Femur (tissue), 1 donor: ENCODE measurements at places on chromosomes 1 and 21.
A peak's percentile ranks its signal among the peaks of the same experiment; 100 is the strongest.

DNA sequence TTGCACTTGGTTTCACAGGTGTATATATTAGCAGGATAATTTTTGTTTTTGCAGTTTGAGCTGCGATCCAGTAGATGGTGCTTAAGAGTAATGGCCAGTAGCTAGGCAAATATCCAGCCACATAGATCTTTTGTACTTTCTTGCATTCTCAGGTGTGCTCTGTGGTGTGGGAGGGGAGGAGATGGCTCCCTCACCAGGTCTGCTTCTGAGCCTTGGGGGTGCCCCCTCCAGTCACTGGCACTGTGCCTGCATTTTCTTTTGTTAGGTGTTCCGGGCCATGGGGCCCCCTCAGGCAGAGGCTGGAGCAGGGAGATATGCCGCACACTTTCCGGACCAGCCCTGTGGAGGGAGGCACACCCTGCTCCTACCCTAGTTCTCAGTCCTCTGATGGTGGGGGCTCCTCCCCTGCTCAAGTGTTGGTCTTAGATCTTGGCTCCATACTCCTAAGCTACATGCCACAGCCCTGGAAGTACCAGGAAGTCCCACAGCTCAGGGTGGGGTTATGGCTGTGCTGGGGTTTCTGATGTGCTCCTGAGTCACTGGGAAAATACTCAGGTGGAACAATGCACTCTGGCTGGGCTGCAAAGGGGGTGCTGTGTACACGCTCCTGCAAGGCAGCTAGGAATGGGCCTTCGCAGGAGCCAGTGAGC, 197.6 kb upstream of the DMRTA2 start:
- no peak for DNase-seq

DNA sequence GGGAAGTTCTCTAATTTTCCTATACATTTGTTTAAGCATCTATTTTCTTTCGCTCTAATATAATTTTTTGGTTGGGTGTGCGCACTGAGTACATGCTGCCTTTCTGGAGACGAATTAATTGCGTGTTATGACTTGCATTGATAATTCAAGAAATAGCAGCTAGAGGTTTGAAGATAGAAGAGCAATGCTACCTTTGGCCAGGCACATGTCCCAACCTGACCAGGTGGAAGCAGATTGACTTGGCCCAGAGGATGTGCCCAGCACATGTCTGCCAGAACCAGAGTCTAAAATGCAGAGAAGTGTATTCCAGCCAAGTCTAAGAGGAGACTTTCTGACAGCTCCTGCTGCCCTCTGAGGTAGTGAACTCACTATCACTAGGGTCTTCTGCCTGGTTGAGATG, 114.3 kb downstream of the SLC35F3 start:
- no peak for DNase-seq

DNA sequence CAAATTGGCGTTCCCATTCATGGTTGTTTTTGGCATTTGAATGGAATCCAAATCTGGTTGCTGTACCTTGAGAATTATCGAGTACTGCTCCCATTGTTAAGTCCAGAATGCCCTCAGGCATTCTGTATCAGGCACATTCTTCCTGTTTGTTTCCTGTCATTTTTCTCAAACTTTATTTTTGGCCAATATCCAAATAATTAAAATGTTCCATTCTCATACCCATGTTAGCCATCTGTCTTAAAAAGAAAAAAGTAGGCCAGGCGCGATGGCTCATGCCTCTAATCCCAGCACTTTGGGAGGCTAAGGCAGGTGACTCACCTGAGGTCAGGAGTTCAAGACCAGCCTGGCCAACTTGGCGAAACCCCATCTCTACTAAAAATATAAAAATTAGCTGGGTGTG, 29.3 kb upstream of the SHISA4 start:
- DNase-seq: no peak

DNA sequence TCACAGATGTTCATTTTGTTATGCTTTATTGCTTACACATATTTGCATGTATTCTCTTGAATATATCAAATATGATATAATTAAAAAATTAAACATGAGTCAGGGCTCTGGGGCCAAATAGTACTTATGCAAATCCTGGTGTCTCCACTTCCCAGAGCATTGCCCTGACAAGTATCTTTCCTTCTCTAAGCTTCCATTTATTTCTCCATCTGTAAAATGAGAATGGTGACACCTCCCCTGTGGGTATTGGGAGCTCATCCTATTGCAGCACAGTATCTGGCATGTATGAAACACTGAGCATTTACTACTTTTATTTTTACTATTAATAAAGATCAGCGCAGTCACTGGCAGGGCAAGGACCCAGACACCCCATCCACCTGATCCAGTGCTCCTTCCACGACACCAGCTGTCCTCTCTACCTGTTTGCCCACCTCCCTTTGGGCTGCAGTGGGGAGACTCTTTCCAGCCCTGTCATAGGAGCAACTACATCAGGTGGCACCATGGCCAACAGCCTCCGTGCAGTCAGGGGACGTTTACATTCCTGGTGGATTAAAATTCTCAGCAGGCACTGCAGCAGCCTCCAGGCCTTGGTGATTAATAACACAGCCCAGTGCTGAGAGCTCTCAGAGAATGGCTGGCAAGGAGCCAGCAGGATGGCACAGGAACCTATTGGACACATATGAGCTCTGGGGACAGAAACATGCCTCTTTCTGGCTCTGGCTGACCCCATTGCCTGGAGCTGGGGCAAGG, 113.0 kb downstream of the DMRTB1 start:
- DNase-seq: peak; percentile 50

DNA sequence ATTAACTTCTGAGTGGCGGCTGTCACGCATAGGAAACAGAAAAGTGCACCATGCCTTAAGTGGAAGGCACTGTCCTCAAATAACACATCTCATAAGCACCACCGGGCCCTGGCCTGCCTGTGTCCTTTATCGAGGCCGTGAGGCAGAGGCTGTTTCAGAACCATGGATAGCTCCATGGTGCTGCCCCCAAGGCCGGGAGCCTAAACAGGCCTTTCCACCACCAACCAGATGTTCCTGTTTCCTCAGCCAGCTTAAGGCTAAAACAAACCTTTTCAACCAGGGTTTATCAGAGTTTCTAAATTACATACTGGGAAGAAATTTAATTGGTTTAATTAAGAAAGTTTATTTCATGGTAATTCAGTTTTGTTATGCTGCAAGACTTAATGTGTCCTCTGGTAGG, 114.4 kb downstream of the DMRTA2 start:
- peak; percentile 60 for DNase-seq

DNA sequence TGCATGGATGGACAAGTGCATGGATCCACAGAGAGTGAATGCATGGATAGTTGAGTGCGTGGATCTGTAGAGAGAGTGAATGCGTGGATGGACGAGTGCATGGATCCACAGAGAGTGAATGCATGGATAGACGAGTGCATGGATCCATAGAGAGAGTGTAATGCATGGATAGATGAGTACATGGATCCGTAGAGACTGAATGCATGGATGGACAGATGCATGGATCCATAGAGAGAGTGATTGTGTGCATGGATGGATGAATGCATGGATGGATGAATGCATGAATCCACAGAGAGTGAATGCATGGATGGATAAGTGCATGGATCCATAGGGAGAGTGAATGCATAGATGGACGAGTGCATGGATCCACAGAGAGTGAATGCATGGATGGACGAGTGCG, 153.8 kb downstream of the PCBP3 start:
- no peak for DNase-seq

GRCh38 chr1:92037400-92037799, 7.6 kb downstream of the EPHX4 start:
- DNase-seq: no peak

GRCh38 chr1:160416369-160416768, 16.0 kb downstream of the VANGL2 start:
- DNase-seq: no peak

- peak; percentile 21 for DNase-seq
These were observed 64.2 kb downstream of the GPR137B start for GRCh38 chr1:236206548-236206947.

GRCh38 chr1:109616391-109616790, 3.0 kb downstream of the GNAT2 start:
- no peak for DNase-seq

DNA sequence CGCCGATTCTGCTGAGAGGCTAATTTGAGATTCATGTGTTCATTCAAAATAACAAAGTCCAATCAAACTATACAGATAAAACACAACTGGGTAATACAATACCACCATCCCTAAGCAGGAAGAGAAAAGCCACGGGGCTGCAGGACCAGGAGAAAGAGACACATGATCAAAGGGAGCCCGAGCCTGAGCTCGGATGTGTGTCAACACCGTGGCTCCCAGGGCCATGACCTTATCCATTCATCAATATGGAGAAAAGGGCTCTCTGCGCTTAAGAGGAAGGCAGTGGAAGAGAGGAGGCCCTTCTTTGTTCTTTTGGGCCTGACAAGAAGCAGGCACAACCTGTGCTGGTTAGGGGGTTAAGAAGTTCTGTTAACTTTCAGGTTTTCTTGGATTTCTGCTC, 56.7 kb downstream of the HUNK start:
- no peak for DNase-seq

GRCh38 chr1:92567211-92567868, 80.6 kb upstream of the GFI1 start:
- DNase-seq: no peak

- no peak for DNase-seq
These were observed 30.7 kb upstream of the TARBP1 start for GRCh38 chr1:234509457-234510328.

GRCh38 chr1:179825206-179825605, 52.4 kb downstream of the TOR1AIP2 start:
- DNase-seq: no peak

- DNase-seq: no peak
These were observed 143.6 kb upstream of the RAB4A start for GRCh38 chr1:229127301-229127700.

DNA sequence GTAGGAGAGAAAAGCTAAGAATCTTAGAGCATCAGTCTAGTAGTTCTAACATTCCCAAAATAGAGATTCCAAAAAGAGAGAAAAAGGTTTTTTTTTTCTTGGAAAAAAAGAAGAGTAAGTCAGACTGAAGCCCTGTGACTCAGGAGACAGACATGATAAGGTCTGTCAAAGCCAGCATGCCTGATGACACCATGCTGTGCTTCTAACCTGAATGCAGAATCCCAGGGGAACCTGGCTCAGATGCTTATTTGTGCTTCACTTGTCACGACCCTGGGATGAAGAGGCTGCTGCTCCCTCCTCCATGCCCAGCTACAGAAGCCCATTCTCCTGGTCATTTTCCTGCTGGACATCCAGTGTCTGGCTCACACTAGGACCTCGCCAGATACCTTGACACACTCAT, 44.3 kb downstream of the ERICH3 start:
- no peak for DNase-seq

DNA sequence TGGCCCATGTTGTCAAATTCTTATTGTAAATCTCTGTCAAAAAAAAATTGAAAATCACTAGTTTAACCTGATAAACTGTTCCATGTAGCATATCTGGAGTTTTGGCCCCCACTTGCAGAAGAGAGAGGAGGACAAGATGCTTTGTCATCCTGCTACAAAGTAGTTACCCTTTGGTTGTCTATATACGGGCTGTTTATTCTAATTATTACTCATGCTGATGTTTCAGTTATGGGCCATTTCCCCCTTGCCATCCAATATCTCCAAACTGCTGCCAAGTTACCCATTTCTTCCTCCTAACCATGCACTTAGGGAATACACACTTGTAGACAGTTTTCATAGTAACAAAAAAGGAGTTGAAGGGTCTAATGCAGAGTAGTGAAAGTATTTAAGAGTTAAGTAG, 22.6 kb downstream of the STX12 start:
- DNase-seq: no peak

- no peak for DNase-seq
These were observed 78.2 kb upstream of the RALGPS2 start for GRCh38 chr1:178646821-178647220.

- DNase-seq: no peak
These were observed 301.6 kb downstream of the HLX start for GRCh38 chr1:221180704-221181368.

- no peak for DNase-seq
These were observed 30.5 kb upstream of the NTNG1 start for GRCh38 chr1:107110326-107110725.

GRCh38 chr21:34107606-34108005, 34.2 kb downstream of the MRPS6 start:
- no peak for DNase-seq

- peak; percentile 85 for DNase-seq
These were observed 42.5 kb upstream of the TMEM125 start for GRCh38 chr1:43227143-43227764.

GRCh38 chr1:2346691-2347408, 44.5 kb downstream of the MORN1 start:
- DNase-seq: no peak

DNA sequence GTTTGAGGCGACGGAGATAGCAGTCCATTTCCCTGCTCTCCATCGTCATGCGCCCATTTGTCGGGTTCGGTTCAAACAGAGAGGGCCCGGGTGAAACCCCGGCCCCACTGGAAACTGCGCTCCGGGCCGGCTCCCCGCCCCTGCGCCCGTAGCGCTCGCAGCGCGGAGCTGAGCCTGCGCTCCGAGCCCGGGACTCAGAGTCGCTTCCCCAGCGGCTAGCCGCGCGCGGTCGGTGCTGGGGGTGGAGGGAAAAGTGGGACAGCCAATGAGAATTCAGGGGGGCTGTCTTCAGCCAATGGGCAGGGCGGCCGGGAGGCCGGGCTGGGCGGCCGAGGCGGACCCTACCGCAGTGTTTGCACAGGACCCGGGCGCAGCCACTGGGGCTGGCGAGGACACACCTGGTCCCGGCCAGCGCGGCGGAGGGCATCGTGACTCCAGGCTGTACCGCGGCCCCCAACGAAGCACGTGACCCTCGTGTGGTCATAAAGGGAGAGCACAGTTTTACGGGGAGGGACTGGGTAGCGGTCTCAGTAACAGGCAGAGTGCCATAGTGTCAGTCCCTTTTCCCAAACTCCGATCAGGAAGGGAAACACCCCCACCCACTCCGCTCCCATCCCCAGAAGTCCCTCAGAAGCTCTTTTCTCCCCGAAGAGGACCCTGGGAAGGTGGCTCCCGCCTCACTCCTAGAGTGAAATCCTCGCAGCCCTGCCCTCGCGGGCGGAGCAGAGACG, at the start of gene INKA2:
Gene INKA2 (minus strand): TSS at position 202 of the 731 bp plus-strand sequence. CDS start 153 bp downstream, at position 49.
- peak; percentile 93 for DNase-seq

DNA sequence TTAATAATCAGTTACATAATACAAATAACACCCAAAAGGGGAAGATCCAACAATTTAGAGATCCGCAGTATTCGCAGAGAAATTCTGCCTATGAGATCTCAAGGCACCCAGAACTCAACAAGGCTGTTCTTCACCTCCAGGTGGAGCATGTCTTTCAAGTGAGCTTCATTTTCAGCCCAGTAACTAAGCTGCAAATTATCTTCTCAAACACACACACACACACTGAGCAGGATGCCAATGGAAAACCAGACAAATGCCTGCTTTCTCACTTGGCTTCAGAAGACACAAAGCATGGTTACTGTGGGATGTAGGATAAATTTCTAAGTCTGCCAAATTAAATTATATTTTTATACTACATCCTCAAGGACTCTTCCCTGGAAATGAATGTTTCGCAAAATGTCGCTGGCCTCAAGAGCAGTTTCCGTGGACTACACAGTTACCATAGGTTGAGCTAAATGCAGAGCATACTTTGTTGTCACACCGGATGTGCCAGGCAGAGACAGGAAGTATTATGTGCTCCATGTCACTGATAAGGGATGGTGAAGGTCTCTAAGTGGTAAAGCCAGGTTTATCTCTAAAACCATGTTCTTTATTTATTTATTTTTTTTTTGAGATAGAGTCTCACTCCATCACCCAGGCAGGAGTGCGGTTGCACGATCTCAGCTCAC, 30.3 kb downstream of the UBR4 start:
- peak; percentile 29 for DNase-seq

- DNase-seq: no peak
These were observed 59.7 kb downstream of the MRPL37 start for GRCh38 chr1:54259546-54260140.
